Activated naive CD8-positive, alpha-beta T cell treated with anti-CD3 and anti-CD28 coated beads for 36 hours (primary cell): ENCODE measurements at places on chromosomes 2 and 18. TPM values are rescaled to one million over a fixed set of nuclear protein-coding genes. Genes with fewer than 3 reads are reported as not detected.

CNRIP1 gene
- not detected for total RNA-seq

DNA sequence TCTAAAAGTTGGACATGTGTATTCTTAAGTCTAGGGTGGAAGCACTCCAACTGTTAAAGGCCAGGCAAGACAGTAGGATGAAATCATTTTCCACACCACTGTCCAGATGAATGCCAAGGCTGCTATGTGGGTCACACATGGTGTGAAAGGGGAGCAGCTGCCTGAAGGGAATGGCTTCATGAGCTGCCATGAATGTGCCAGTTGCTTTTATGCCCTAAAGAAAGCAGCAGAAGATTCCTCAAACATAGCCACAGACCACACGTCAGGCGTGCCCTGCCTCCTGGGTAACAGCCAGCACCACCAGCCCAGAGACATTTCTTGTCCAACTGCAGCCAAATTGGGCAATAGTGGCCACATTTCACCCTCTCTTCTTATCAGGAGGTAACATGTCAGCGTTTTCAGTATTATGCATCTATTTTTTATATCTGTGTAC, 130.2 kb downstream of the MTCL1 start:
- no peaks in the 10 kb centered on the region for H3K4me1 ChIP-seq
- peaks cover 4% of the 10 kb centered on the region for H3K36me3 ChIP-seq
- H3K4me3 ChIP-seq, result no peak overlapping the region
- no peaks in the 10 kb centered on the region for H3K27me3 ChIP-seq
- H3K27ac ChIP-seq, result no peak overlapping the region

- H3K4me3 ChIP-seq, result no peak overlapping the region
- H3K36me3 ChIP-seq, result no peaks in the 10 kb centered on the region
- DNase-seq, result no peak
- H3K4me1 ChIP-seq, result no peaks in the 10 kb centered on the region
Observed at GRCh38 chr18:31619291-31619690, 27.6 kb downstream of the TTR start.

GRCh38 chr2:43340945-43341356, 114.5 kb upstream of the ZFP36L2 start:
- no peak for DNase-seq
- peaks cover 14% of the 10 kb centered on the region for H3K36me3 ChIP-seq
- H3K27ac ChIP-seq, result no peak overlapping the region
- peaks cover 5% of the 10 kb centered on the region for H3K4me1 ChIP-seq
- no peaks in the 10 kb centered on the region for H3K27me3 ChIP-seq

- H3K27me3 ChIP-seq, result no peaks in the 10 kb centered on the region
- H3K27ac ChIP-seq, result peak overlapping the region; percentile 4
- H3K4me1 ChIP-seq, result peaks cover 54% of the 10 kb centered on the region
Observed at GRCh38 chr2:197174539-197175094, 136.0 kb downstream of the ANKRD44 start.

DNA sequence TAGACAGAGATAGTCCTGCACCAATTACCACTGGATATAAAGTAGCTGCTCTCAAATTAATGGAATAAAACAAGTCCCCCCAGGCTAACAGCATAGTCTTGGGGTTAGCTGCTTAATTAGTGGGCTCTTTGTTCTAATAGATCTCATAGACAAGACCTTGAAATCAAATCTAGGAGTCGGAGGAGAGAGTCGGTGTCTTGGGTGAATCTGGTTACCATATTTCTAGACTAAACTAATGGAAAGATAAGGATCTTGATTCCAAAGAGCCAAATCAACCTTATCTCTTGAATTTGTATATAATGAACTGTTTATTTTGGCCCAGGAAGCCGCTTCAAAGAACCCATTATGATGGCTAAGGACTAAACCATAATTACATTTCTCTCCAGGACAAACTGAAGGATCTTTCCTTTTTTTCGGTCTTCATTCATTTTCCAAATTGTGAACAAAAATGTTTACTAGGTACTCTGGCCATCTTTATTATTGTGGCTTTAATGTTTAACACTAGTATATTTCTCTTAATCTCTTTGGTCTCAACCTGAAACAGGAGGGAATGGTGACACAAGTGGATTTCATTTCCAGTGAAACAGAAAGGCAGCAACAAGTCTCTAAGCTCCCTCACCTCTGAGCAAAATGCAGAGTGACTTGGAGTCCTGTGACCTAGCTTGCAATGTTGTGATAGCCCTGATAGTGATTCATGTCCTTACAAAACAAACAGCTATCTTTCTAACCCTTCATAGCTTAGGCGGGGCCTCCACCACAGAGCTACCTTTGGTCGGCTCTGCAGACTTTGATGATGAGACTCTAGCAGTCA, 137.9 kb upstream of the PARD3B start:
- no peaks in the 10 kb centered on the region for H3K4me1 ChIP-seq
- peaks cover 2% of the 10 kb centered on the region for H3K27me3 ChIP-seq
- DNase-seq, result no peak
- H3K27ac ChIP-seq, result no peak overlapping the region
- peaks cover 4% of the 10 kb centered on the region for H3K36me3 ChIP-seq

DNER gene
- total RNA-seq, result not detected

DNA sequence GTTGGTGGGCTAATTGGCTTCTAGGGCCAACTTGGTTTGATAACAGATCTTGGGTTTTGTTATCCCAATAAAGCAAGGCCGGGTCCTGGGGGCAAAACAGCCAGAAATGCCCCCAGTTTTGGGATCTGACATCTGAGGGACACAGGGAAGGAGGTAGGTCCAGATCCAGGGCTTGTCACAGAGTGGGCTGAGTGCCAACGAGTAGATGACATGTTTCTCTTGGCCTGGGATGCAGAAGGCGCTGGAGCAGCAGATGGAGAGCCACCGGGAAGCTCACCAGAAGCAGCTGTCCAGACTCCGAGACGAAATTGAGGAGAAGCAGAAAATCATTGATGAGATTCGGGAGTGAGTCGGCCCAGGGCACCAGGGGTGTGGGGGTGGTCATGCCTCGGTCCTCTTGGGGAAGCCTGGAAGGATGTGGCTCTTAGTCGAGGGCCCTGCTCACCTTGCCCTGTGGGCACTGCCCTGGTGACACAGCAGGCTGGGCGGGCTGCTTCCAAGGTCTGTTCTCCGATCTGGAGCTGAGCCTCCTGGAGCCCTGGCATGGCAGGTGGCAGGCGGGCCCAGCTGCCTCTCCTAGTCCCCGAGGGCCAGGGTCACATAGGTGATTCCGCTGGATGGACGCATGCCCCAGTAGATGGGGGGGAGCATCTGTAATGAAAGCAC, 40.2 kb upstream of the LYPD6B start:
- DNase-seq, result no peak
- no peak overlapping the region for H3K27ac ChIP-seq
- no peak overlapping the region for H3K4me3 ChIP-seq
